ENCODE measurements at places on chromosomes 3 and 15.

GRCh38 chr15:85457392-85457968, 77.1 kb downstream of the AKAP13 start:
- no peak for DNase-seq

- DNase-seq = no peak
These were observed 438.8 kb downstream of the FOXP1 start for GRCh38 chr3:71144525-71145253.

GRCh38 chr15:71133747-71134472, 18.6 kb downstream of the THSD4 start:
- DNase-seq = no peak

DNA sequence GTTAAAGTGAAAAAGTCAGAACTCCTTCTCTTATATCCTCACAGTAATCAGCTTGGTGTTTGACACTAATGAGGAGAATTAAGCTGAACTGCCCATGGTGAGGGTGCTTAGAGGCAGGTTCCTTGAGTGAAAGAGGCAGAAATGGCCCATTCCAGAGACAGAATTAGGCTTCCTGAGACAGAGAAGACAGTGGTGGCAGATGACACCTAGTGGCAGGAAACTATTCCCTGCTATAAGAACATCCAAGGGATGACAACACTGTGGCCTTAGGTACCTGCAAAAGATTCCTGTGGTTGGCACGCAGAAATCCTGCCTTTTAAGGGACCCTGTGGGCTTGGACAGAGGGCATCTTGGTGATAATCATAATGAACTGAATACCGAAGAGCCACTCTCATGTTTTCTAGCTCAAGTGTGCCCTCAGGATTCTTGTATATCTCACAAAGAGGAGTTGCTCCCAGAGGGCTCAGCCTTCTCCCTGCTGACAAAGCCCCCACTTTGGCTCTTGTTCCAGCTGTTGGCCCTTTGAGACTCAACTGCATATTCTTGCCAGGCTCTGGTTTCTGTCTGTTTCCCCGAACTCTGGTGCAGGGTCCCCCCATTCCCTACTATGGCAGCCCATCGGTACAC, 56.0 kb downstream of the KBTBD12 start:
- DNase-seq = no peak

DNA sequence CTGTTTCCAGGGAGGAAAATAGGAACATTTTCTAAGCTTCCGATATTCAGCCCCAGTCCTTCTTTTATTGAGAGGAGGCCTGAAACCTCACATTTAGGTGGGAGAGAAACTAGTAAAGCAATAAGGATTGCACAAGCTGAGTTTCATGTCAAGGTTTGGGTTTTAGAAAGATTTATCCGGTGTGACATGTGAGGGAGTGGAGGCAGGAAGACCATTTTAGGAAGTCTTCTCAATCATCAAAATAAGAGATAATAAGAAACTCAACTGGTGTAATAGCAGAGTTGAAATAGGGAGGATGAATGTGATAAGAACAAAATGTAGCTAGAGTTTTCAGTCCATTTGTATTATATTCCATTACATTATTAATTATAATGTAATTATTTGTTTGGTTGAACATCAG, 27.7 kb upstream of the CLDN16 start:
- DNase-seq = no peak

- DNase-seq = no peak
These were observed 163.3 kb downstream of the MEX3B start for GRCh38 chr15:81882504-81882903.

GRCh38 chr3:28859897-28860296, 421.0 kb upstream of the RBMS3 start:
- no peak for DNase-seq

DNA sequence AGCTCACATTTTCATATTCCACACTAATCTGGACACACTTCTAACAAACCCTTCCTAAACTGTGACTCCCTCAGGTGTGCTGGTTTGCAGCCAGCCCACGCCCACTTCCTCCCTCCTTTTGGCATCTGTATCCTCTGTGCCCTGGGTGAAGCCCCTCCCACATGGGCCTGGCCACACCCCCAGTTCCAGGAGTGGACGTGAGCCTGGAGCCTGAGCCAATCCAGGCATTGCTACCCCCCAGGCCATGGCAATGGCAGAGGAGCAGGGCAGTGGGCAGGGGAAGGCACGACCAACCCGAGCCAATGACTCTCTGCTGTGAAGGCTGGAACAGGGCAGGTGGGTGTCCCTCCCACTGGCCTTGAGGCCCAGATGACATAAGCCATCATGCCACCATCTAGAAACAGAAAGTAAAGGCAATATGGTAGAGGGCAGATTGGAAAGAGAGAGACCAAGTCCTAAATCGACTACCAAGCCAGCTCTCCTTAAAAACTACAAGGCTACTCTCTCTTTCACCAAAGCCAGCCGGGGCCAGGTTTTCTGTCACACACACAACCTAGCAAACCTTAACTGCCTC, 18.6 kb downstream of the FAM174B start:
- no peak for DNase-seq

DNA sequence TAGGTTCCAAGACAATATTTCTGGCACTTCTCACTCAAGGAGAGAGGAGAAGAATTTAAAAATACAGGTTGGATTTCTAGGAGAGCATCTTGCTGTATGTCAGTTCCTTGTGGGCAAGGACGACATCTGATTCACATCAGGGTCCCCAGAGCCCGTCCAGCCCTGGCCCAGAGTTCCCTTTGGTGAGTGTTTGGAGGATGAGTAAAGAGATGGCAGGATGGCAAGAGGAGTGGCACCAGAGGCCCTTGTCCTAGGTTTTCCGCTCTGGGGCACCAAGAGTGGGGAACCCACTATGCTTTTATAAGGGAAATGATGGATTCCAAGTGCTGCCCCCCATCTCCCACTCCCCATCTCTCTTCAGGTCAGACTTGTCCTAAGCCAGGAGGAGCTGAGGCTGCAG, 181.8 kb downstream of the TBC1D2B start:
- no peak for DNase-seq

DNA sequence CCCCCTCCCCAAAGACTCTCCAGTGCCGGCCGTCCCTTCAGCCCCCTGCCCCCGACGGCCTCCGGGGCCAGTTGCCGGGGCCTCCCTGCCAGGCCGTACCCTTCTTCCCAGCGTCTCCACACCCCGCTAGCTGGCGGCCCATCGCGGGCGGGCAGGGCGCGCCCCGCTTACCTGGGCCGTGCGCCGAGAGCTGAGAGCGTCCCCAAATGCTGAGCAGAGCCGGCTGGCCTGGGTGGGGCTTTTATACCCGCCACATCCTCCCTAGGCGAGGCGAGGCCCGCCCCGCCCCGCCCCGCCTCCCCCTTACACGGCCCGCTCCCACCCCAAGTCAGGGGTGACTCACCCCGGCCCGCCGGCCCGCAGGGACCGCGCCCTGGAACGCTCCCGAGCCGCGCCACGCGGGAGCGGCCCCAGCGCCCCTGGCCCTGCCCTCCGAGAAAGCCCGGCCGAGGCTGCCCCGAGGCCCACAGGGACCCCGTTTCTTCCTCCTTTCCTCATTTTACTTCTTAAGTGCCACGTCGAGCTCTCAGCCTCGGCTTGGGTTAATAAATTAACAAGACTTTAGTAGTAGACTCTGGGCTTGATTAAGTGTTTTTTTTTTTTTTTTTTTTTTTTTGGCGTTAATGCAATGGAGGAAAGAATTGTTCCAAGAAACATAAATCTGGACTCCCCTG, at the start of gene ANXA2:
ANXA2 (minus strand) TSS at position 215 of the 674 bp plus-strand sequence. CDS start 11,911 bp downstream, outside the sequence.
- DNase-seq = peak; percentile 67

GRCh38 chr3:55678546-55679216, 191.6 kb upstream of the WNT5A start:
- no peak for DNase-seq
